ENCODE measurements at places on chromosomes 16 and 17.

- no peak for DNase-seq
Measured at GRCh38 chr17:65868881-65869280, 307.4 kb upstream of the AXIN2 start.

DNA sequence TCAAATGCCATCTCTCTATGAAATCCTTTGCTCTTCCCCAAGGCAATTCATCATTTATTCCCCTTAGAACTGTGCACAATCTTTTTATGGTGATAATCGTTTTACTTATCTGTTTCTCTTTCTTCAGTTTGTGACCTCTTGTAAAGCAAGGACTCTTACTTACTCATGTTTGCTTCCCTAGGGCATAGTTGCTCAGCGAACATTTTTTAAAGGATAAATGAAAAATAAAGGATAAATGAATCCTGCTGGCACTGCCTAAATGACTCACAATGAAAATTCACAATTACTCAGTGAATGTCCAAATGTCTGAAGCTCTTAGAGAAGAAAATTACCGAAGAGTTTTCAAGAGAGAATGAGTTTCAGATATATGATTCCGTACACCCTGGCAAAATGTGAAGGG, 671.7 kb downstream of the CDH11 start:
- no peak for DNase-seq

DNA sequence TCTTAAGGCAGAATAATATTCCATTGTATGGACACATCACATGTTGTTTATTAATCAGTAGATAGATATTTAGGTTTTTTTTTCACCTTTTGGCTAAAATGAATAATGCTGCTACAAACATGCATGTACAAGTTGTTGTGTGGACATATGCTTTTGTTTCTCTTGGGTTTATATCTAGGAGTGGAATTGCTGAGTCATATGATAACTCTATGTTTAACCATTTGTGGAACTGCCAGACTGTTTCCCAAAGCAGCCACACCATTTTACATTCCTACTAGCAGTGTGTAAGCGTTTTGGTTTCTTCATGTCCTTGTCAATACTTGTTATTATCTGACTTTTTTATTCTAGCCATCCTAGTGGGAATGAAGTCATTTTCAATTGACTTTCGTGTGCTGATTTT, 21.3 kb downstream of the CYLD start:
- DNase-seq, result no peak

- DNase-seq, result no peak
Measured at GRCh38 chr17:57781386-57782061, 36.4 kb upstream of the CCDC182 start.

- no peak for DNase-seq
Measured at GRCh38 chr16:49914657-49915056, 58.7 kb upstream of the ZNF423 start.

- DNase-seq, result no peak
Measured at GRCh38 chr16:77967054-77967904, 55.1 kb upstream of the CLEC3A start.

- no peak for DNase-seq
Measured at GRCh38 chr16:29912087-29912486, 11.8 kb downstream of the ASPHD1 start.

- no peak for DNase-seq
Measured at GRCh38 chr16:58699151-58699550, 14.6 kb upstream of the SLC38A7 start.

DNA sequence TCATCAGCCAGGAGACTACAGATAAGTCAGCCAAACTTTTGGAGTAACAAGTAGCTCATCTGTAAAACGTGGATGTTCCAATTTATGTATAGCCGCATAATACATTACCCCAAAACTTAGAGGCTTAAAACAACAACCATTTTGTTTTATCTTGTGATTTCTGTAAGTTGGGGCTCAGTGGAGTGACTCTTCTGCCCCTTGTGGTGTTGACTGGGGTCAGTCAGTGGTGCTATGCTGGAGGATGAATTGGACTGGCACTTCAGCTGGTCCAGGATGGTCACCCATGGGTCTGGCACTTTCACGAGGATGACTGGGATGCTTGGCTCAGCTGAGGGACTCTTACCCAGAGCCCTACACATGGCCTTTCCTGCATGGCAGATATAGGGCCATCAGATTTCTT, 172.5 kb downstream of the WWOX start:
- no peak for DNase-seq

DNA sequence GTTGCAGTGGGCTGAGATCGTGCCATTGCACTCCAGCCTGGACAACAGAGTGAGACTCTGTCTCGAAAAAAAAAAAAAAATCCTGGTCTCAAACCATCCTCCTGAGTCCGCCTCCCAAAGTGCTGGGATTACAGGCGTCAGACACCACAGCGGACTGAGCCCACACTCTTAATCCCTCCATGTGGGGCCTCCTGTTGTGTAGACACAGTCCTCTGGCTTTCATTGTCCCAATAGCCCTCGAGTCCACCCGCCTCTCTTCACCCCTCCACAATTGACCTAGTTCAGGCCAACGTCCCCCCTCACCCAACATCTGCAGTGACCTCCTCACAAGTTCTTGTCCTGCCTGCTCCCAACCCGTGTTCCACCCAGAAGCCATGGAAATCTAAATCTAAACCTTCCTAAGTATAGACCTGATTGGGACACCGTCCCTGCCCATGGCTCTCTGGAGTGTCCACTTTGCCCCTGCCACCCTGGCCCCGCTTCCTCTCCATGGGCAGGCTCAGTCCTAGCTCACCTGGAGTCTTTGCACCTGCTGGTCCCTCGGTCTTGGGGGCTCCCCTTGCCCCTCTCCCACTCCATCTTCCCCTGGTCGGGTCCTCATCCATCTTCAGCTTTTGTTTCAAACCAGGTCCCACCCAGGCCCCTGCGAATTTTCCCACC, 46.7 kb downstream of the HAPSTR1 start:
- DNase-seq, result no peak

GRCh38 chr17:50214976-50215760, 13.7 kb upstream of the COL1A1 start:
- no peak for DNase-seq

DNA sequence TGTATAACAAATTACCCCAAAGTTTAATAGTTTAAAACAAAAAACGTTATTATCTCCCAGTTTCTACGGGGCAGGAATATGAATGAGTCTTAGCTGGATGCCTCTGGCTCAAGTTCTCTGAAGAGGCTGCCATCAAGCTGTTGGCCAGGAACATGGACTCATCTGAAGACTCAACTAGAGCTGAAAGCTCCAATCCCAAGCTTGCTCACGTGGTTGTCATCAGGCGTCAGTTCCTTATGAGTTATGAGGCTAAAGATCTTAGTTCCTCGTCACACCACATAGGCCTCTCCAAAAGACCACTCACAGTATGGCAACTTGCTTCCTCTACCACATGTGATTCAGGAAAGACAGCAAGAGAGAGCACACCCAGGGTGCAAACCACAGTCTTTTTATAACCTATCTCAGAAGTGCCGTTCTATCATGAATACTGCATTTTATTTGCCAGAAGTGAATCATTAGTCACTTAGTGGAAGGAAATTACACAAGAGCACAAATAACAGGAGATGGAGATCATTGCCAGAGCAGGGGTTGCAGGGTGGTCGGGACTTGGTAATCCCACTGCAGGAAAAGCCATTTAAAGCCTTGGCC, 48.7 kb upstream of the NLK start:
- no peak for DNase-seq

DNA sequence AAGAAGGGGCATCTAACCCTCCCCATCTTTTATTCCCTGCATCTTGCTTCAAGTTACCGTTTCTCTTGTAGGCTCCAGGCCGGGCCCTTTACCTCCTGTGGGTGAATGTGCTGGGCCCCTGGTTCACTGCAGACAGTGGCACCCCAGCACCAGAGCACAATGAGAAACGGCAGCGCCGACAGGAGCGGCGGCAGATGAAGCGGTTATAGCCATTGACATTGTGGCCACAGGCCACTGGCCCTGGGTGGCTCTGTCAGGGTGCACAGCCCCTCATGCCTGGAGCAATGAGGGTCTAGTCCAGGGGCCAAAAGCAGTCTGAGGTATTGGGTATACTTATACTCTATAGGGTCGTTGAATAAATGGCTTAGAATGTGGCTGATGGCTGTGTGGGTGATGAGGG, 2.0 kb downstream of the TMEM208 start:
- DNase-seq, result no peak

DNA sequence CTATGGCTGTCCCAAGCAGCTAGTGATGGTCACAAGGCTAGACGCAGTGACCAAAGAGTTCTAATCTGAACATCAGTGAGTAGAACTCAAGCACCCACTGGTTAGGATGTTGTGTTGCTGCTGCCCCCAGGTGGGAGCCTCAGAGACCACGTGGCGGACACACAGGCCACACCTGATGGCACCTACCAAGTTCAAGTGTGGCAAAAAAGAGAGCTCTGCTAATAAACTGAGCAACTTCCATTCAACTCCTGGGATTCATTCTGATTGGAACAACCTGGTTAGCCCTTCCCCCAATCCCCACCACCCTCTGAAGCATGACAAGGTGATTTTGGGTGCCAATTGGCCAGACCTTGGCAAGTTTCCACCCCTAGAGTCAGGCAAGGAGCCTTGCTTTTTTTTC, 3.5 kb upstream of the LCMT1 start:
- DNase-seq, result no peak

DNA sequence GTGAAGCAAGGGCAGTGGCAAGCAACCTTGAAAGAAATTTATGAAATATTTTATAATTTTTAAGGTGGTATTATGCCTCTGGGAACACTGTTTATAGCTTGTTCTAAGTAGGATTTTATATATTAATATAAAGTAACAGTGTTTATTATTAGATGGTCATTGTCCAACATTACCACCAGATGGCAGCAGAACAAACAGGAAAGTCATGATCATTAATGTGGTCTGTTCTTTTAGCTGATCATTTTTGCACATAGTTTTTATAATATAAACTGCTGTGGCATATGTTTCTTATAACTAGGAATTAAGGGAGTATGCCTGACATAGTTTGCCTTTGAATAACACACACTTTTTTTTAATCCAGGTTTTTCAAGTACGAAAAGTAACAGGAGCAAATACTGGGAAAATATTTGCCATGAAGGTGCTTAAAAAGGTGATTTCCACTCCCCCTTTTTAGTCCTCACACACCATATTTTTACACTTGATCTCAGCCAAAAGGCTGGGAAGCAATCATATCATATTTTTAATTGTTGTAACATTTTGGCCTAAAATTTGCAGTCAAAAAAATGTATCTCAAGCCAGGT, 21.4 kb downstream of the RPS6KB1 start:
- no peak for DNase-seq

DNA sequence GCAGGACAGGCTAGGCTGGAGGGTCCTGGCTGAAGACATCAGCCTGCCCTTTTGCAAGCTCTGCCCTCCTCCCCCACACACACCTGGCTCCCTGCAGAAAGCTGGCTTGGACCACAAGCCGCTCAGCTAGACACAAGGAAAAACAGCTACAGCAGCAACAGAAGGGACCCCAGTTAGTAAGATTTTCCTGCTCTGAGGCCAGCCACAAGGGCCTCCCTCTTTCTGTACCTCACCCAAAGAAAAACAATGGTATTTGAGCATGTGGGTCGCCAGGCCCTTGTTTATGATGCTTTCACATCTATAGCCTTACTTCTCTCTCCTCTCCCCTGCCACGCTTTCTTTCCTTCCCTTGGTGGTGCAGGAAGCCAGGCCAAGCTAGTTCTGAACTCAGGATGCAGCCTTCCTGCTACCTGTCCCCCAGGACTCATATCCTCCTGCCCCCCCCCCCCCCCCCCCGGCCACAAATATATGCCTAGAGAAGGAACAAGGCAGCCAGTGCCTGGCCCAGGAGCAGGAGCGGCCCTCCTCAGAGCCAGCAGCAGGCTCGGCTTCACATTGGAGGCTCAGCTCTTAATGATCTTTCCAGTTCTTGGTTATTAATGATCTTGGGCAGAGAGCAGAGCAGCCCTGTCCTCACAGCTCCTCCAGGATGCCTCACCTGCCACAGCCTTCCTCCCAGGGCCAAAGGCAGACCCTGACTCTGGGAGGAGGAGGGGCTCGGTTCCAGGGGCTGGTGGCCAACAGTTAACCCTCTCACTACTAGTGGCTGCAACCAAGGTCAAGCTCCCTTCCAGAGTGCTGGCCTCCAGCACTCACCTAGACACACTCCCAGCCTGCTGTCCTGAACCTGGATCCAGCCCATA, 19.5 kb downstream of the GRIN2C start:
- no peak for DNase-seq

- no peak for DNase-seq
Measured at GRCh38 chr17:725746-726145, 6.7 kb upstream of the TLCD3A start.

DNA sequence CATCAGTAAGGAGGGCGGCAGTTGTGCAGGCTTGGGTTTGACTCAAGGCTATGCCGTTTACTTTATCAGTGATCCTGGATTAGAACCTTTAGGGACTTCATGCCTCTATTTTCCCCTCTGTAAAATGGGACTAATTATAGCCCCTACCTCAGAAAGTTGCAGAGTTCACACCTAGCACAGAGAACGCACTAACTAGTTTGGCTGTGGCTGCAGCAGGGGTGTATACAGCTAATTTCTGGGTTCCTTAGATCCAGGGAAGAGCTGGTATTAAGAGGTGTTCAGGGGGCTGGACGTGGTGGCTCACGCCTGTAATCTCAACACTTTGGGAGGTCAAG, 267.3 kb downstream of the CPPED1 start:
- no peak for DNase-seq

- no peak for DNase-seq
Measured at GRCh38 chr16:20920091-20920490, 19.5 kb downstream of the LYRM1 start.

DNA sequence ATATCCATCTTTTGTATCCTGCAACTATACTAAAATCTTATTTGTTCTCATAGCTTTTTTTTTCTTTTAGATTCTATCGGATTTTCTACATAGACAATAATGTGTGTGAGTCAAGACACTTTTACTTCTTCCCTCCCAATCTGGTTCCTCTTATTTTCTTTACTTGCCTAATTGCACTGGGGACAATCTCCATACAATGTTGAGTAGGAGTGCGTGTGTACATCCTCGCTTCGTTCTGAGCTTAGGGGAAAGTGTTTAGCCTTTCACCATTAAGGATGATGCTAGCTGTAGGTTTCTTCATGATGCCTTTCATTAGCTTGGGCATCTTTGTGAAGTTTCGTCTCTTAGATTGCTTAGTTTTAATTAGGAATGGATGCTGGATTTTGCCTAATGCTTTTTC, 2.9 kb downstream of the SPATA32 start:
- DNase-seq, result no peak

GRCh38 chr16:87723226-87723623, 42.6 kb downstream of the KLHDC4 start:
- no peak for DNase-seq

GRCh38 chr16:85129876-85130704, 17.8 kb upstream of the CIBAR2 start:
- no peak for DNase-seq

GRCh38 chr16:5895137-5895536, 797.5 kb upstream of the EEF2KMT start:
- DNase-seq, result no peak

- no peak for DNase-seq
Measured at GRCh38 chr17:68353111-68353521, 61.8 kb downstream of the ARSG start.

DNA sequence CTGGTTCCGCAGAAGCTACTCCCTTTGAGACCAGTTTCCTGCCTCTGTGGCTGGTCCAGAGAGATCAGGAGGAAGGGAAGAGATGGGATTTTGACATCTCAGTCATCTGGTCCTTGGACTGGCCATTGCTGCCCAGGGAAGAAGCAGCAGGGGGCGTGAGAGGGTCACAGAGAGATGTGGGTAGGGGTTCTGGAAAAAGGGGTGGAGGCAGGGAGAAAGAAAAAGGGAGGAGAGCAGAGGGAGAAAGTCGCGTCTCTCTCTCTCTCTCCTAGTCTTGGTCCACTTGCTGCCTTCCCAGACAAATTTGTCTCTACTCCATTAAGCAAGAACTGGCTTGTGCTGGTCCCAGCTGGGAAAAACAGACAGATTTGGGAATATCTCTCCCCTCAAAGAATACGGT, 4.4 kb downstream of the SHBG start:
- no peak for DNase-seq

- DNase-seq, result no peak
Measured at GRCh38 chr17:4986403-4986802, 1.1 kb downstream of the CAMTA2 start.

Measured in stimulated activated naive CD4-positive, alpha-beta T cell treated with Interleukin-2 at 50 U/mL for 16 hours (primary cell).